ENCODE measurements at places on chromosomes 11 and 22.

- DNase-seq, result no peak
Measured at GRCh38 chr22:37638391-37639069, 939 bp upstream of the SH3BP1 start.

GRCh38 chr22:27087051-27087450, 429.7 kb downstream of the MIAT start:
- DNase-seq, result no peak

GRCh38 chr11:129620237-129621104, 195.2 kb upstream of the TMEM45B start:
- DNase-seq, result peak; percentile 38

- no peak for DNase-seq
Measured at GRCh38 chr22:39296981-39297489, 22.4 kb downstream of the RPL3 start.

DNA sequence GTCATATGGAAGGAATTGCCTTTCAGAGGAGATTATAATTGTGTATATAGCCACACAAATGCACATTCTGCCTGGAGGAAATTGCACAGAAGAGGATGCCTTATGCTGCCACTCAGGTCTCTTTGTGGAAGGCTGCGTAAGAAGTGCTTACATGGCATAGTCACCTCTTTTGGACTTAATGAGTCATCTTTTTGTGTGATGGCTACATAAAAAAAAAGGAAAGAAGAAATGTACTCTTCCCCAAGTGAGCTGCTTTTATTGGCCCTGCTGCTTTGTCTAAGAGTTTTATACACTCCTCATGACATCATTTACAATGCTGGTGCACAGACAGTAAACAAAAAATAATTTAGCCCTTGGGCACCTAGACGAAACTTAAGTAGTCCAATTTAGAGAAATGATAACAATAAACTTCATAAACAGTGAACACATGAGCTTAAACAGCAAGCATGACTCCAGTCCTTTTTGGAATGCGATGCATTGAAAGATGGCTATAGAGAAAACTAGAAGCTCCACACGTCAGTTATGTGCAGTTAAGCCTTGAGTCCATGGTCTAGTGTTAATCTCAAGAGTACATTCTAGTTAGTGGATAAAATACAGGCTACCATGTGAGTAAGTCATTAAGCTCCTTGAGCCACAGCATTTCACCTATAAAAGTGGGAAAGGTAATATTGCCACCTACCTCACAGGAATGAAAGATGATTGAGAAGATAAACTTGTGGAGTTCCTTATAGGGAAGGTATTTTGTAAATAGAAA, 12.0 kb downstream of the CSTPP1 start:
- DNase-seq, result peak; percentile 71

DNA sequence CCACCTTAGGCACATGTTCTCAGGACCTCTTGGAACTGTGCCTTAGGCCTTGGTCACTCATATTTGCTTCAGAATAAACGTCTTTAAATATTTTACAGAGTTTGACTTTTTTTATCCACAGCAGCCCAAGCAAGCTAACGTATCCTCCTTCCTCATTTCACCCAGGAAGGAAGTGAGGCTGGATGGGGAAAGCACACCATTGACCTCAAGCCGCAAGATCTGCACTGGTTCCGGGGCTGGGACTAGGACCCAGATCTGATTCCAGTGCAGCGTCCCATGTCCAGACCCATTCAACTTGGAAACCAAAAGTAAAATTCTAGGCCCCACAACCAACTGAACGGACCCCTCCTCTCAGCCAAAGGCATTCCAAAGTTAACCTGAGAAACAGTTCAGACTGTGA, 2.4 kb upstream of the LGALS12 start:
- DNase-seq, result no peak

DNA sequence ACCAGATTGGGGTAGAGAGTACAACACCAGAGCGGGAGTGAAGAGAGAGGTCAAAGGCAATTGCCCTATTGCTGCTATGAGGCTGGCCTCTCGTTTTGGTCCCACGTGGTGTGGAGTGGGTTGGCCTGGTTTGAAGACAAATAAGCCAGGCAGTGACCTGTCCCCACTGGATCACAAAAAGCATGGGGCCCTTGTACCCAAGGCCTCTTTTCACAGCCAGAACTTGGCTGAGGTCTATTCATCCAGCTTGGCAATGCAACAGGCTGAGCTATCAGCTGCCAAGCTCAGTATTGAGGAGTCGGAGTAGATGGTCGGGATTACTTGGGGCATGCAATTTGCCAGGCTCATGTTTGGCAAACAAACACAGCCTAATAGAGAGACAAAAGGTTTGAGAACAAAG, 19.2 kb upstream of the GALNT18 start:
- DNase-seq, result no peak

GRCh38 chr22:22746963-22747933, 102.8 kb downstream of the GGTLC2 start:
- DNase-seq, result no peak

- peak; percentile 69 for DNase-seq
Measured at GRCh38 chr11:64894070-64894811, 15.8 kb upstream of the EHD1 start.

GRCh38 chr11:65309006-65309405, 5.7 kb upstream of the CDC42EP2 start:
- DNase-seq, result no peak

DNA sequence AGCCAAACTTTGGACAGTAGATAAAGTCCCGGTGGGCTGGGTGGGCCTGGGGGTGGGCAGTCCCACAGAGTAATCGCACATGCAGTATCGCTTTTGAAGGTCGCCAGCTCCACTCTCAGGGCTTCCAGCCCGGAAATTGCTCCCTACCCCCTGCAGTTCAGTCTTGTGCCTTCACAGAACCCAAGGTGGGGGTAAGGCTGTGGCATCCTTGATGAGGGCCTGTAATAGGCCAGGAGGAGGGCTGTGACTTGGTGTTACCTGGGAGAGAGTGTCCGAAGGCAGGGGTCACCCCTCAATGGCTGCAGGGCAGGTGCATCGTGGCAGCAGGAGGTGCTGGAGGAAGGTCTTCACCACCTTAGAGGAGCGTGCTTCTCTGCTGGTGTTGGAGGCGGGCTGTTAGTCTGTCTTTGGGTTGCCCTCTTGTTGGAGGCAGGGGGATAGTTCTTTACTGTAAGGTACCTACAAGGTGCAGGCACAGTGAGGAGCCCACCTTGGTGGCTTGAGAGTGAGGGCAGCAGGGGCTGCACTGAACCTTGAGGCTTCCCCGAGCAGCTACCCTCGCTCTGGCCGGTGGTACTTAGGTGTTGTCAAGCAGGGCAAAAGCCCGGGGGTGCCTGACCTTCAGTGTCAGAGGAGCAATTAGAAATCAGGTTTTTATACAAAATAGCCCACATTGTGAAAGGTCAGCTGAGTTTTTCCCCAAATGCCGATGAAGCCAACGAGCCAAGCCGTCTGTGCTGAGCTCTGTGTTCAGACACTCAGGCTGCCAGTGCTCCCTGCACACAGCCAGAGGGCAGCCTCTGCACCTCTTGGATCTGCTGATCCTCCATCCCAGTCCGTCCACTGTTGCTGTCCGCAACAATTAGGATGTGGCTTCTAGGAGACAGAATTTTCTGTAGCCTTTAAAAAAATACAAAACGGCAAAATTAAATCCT, 21.9 kb downstream of the SAMM50 start:
- no peak for DNase-seq

GRCh38 chr22:18968011-18968749, 32.1 kb upstream of the PRODH start:
- no peak for DNase-seq

- no peak for DNase-seq
Measured at GRCh38 chr11:46603704-46604308, 10.0 kb upstream of the AMBRA1 start.

GRCh38 chr11:128610721-128611617, 23.6 kb upstream of the ETS1 start:
- no peak for DNase-seq

DNA sequence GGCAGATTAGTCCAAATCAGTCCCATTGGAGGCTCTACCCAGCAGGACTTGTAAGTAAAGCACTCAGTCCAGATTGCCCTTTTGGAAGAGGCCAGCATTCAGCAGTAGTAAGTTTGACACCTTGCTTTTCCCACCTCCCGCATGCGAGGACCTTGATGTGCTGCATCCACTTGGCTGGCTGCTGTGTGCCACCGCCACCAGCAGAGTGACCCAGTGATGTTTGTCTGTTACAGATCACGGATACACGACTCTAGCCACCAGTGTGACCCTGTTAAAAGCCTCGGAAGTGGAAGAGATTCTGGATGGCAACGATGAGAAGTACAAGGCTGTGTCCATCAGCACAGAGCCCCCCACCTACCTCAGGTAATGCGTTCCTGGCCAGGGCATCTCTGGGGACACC, 6.6 kb downstream of the SMARCB1 start:
- DNase-seq, result no peak

DNA sequence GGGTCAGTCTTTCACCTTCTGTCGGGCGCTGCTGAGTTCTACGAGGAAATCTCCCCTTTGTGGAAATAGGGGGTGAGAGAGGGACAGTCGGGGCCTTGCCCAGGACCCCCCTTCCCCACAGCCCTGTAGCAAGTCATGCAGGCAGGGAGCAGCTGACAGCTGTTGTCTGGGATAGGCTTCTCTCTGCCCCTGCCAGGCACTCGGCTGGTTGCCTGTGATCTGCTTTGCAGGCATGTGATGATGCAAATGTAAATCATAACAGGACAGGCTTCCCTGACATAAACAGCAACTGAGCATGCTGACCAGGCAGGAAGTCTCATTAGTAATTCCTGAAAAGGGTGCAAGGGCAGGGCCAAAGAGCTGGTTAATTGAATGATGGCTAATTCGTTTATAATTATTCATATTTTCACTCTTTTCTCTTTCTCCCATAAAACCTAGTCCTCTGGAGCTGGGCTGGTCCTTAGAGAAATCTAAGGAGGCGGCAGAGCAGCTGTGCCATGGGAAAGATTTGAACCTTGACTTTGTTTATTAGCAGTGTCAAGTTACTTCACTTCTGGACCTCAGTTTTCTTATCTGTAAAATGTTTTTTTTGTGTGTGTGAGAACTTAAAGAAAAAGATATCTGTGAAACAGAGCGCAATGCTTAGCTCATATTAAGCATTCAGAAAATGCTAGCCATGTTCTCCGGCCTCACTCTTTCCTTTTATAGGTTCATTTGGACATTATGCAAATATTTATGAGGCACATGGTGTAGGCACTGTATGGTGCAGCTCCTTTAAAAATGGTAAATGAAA, 129.7 kb downstream of the LDLRAD3 start:
- DNase-seq, result peak; percentile 64

DNA sequence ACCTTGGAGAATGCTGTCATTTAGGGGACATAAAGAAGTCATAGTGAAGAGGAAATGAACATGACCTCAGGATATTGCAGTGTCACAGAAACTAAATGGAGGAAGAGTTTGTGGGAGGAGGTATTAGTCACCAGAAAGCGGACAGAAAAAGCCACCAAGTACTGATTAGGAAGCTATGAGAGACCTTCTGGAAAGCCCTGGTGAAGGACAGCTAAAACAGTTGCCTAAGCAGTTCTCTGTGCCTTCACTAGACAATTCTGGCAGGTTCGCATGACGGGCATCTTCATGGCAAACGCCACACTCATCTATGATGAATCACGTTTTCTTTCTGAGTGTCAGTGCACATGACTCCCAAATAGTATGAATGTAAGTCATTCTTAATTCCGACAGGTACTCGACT, 325.8 kb downstream of the C11orf87 start:
- DNase-seq, result no peak

GRCh38 chr11:57896361-57897145, 127.1 kb upstream of the OR9Q1 start:
- no peak for DNase-seq

- DNase-seq, result no peak
Measured at GRCh38 chr11:126354631-126355323, 709 bp upstream of the ST3GAL4 start.

DNA sequence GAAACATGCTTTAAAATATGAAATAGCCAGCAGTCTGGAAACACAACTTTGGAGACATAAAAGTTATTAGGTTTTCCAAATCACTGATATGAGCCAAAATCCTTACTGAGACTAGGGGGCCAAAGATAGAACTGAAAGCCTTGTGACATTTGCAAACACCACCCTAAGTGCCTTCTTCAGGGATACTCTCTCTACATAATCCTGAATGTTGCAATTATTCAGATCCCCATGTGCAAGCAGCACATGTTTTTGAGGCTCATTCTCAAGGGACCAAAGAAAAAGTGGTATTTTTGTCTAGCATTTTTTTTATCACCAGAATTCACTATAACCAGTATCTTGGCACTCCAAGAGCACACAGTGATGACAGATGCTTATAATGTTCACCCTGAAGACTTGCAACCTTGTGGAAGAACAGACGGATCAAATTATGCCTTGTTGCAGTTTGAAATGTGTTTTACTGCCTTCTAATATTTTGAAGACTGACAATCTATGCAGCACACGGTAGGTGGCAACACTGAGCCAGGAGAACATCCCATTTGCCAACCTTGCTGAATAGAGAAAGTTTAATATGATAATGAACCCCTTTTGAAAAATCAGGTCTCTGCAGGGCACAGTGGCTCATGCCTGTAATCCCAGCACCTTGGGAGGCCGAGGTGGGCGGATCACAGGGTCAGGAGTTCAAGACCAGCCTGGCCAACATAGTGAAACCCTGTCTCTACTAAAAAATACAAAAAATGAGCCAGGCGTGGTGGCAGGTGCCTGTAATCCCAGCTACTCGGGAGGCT, 78.5 kb downstream of the PLEKHA7 start:
- DNase-seq, result peak; percentile 49

DNA sequence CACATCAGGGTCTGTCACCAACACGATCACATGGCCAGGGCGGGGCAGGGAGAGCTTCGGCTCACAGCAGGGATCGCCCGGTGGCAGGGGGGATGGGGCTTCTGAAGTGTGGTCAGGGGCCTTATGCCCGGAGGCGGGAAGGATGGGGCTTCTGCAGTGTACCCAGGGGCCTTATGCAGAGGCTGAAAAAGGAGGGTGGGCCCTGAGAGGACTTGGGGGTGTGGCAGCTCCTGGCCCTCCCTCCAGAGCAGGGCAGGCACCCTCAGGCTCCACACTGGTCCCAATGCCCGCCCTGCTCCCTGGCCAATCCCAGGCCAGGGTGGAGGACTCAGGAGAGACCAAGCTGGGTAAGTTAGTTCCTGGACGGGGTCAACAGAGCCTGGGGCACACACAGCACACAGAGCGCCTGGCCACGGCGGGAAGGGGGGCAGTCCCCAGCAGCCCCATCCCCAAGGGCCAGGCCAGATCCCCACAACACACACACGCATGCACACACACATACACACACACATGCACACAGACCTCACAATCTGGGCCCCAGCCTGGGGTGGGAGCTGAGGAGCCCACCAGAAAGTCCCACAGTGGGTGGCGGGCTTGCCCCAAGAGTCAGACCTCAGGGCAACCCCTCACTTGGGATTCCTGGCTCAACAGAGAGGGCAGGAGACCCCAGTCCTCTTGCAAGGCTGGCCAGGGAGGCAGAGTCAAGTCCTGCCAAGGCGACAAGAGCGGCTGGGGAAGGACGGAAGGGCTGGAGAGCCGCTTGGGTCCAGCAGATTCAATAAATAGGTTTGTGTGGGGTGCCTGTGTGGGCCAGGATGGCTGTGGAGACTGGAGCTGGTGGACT, 1.1 kb upstream of the CEND1 start:
- peak; percentile 26 for DNase-seq

- DNase-seq, result no peak
Measured at GRCh38 chr11:44006917-44007361, 40.8 kb upstream of the ACCSL start.

- no peak for DNase-seq
Measured at GRCh38 chr11:20249796-20250195, 89.5 kb upstream of the DBX1 start.

Measured in fibroblast of lung (primary cell).